Adrenal gland (tissue), 19 donors: ENCODE measurements at places on chromosomes 12 and 14. TPM values are rescaled to one million over a fixed set of nuclear protein-coding genes. Genes with fewer than 3 reads are reported as not detected.

Gene CABP1
- not detected for total RNA-seq

Gene TAS2R7
- not detected for total RNA-seq

Gene SNAPC1
- 7.5 TPM for total RNA-seq

Gene LIN7A
- total RNA-seq, result 0.35 TPM

Gene MYH7
- 1.4 TPM for total RNA-seq

Gene ESR2
- 36.0 TPM for total RNA-seq

Gene B4GALNT3
- total RNA-seq, result 43.1 TPM

Gene B3GNT4
- total RNA-seq, result not detected

Gene GPX2
- total RNA-seq, result not detected

Gene A2M
- 309 TPM for total RNA-seq

Gene GPR137C
- total RNA-seq, result 0.52 TPM

Gene TEX52
- total RNA-seq, result not detected

Gene KRT75
- not detected for total RNA-seq

Gene NUAK1
- 13.8 TPM for total RNA-seq
